ENCODE measurements at places on chromosomes 2 and 18.

DNA sequence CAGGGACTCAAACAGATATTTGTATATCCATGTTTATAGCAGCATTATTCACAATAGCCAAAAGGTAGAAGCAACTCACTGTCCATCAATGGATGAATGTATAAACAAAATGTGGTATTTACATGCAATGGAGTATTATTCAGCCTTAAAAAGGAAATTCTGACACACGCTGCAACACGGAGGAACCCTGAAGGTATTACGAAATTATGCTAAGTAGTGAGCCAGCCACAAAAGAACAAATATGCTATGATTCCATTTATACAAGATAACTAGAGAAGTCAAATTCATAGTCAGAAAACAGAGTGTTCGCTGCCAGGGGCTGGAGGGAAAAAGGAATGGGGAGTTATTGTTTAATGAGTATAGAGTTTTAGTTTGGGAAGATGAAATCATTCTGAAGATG is 61.0 kb upstream of the CDKL4 start:
- DNase-seq = no peak

DNA sequence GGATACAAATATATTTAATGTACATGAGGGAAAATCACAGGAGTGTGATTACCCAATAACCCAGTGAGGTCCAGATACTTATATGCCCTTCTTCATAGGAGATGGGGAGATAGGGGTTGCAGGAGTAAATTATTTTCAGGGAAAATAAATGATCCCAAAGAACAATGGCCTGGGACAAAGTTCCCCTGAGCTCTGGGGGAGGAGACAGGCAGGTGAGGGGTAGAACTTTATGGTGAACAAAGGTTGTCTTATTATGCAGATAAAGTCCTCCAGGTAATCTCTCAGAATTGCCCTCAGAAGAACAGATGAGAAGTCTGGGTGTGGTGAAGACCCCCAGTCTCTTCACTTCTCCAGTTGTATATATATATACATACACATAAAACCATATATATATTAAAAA is 22.1 kb upstream of the RMDN2 start:
- DNase-seq = no peak

DNA sequence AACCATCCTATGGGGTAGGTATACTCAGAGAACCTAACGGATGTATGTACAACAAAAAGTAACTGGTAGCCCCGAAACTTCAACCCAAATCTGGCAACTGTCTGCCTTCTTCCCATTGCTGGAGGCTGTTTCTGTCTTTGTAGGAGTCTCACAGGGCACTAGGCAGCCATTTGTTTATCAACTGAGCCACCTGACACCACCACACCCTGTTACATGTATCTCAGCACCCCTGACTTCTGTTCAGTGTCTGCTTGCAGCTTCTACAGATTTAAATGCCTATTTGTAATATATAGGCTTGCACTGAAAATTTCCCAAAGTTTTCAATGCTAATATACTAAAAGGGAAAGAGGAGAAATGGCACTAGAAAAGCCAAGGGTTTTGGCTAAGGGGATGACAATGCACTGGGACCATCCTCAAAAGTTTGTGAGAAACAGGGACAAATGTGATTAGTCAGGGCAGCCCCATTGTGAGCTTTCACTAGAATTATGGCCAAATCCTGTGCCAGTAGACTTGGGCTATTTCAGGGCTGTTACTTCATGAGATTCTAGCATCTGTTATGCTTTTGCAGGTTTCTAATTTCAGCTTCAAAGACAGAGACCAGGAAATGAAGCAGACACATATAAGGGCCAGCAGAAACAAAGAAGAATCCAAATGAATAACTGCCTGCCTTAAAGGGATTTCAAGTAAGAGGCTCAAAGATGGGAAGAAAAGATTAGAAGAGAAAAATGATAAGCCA is 103.3 kb downstream of the MYO5B start:
- no peak for DNase-seq

DNA sequence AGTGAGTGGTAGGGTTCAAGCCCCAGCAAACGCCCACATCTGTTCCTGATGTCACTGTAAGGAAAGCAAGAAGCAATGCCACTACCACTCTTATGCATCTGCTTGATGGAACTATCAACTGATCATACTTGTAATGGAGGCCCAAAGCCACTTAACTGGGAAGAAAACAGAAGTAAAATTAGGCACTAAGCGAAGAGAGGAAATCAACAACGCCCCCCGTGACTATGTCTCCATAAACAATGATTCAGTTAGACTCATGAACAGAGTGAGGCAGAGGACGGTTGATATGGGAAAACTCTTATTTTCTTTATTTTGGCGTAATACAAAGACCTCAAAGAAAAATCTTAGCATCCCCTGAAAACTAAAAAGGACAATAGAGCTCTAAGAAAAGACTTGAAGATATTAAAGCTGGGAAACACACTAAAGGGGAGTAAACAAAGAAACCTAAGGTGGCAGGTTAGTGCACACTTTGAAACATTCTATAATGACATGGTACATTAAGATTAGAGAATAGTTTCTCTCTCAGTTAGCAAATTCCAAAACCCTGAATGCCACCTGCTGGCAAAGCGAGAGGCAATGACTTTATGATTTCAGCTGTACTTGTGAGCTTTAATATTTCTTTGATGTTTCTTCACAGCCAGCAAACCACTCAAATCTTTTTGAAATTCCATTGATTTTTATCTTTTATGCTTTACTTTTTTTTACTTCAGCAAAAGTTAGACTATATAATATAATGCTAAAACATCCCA is 86.5 kb downstream of the LRP2 start:
- no peak for DNase-seq

DNA sequence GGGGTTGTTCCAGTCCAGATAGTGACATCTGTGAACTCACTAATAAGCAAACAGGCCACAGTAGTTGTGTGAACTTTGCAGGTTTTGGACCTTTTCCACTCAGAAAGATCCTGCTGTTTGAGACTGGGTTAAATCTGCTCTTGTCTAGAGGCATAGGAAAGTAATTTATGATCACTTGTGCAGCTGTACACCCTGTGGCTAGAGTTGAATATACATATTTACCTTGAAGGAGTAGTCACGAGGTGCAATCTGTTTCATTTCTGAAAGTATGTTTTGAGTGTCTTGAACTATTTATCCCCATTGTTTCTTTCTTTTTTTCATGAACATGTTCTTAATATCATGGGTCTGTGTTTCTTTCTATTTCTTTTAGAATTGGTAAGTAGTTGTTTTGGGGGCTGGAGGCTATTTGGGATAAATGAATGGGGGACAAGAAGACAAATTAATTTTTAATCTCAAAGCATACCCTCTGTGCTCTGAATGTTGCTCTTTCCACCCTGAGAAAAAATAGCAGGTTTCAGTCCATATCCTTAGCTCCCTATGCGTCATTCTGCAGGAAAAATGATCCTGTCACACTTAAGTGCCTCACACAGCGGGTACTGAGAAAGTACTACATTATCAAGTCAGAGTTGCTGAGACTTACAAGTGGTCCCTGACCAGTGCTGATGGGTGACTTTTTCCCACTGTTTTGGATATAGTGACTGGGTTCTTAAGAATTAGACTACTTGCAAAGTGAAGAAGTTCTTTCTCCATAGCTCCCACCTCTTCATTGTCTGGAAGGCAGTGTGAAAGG is 28.2 kb downstream of the DCC start:
- no peak for DNase-seq

GRCh38 chr2:28670856-28671255 is 80.8 kb upstream of the PPP1CB start:
- no peak for DNase-seq

- no peak for DNase-seq
These were observed 186.7 kb downstream of the CAMKMT start for GRCh38 chr2:44548221-44549098.

GRCh38 chr18:13436576-13436975 is 218.0 kb downstream of the LDLRAD4 start:
- no peak for DNase-seq

GRCh38 chr18:74198453-74198852 is 50.1 kb downstream of the TIMM21 start:
- DNase-seq = no peak

DNA sequence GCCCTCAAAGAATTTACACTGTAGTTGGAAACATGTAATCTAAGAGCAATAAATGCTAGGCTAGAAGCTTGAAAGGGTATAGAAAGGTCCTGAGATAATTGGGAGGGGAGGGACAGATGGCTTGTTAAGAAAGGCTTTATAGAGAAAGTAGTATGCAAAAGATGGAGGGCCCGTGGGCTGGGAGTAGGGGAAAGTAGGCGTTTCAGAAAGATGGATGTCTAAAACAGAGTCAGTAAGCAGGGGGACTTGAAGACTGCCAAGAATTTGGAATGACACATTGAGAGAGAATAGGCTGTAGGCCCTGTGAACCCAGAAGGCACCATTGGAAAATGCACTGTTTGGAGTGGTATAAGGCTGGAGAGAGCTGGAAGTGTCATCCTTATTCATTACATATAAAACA is 822 bp downstream of the PSMG2 start:
- DNase-seq = no peak

DNA sequence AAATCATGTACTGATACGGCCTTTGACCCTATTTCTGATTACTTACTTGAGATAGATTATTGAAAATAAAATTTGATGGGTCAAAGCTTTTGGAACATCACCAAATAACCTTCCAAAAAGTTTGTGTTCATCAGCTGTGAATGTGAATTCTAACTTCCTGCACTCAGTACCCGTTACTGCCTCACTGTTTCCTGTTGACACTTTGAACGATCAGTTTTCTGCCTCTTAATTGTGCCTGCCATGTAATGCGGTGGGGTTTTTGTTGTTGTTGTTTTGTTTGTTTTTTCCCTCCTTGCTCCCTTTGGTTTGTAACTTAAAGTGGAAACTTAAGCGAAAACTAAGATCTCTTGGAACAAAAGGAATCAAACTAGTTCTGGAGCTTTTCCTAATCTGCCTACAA is 18.9 kb downstream of the ATG16L1 start:
- DNase-seq = no peak

DNA sequence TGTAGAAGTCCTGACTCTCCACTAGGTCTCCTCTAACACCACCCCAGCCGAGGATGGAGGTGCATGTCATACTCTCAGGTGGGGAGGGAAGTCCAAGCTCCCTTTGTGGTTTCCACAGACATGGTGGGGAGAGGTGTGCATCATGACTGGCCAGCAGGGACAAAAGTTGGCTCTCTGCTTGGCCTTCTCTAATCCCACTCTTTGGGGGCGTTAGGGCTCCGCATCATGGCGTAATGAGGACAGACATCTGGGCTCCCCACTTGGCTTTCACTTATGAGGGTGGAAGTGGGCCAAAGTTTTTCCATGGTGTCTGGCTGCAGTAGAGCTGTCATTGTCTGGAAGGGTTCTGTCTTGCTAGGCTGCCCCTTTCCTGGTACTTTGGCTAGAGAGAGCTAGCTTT is 80.7 kb upstream of the DAPL1 start:
- no peak for DNase-seq

- DNase-seq = no peak
These were observed 1403.3 kb upstream of the SLC39A10 start for GRCh38 chr2:194253528-194254259.

GRCh38 chr18:9095297-9096006 is 7.0 kb upstream of the NDUFV2 start:
- no peak for DNase-seq

GRCh38 chr18:46155641-46156051 is 51.5 kb downstream of the HAUS1 start:
- no peak for DNase-seq

DNA sequence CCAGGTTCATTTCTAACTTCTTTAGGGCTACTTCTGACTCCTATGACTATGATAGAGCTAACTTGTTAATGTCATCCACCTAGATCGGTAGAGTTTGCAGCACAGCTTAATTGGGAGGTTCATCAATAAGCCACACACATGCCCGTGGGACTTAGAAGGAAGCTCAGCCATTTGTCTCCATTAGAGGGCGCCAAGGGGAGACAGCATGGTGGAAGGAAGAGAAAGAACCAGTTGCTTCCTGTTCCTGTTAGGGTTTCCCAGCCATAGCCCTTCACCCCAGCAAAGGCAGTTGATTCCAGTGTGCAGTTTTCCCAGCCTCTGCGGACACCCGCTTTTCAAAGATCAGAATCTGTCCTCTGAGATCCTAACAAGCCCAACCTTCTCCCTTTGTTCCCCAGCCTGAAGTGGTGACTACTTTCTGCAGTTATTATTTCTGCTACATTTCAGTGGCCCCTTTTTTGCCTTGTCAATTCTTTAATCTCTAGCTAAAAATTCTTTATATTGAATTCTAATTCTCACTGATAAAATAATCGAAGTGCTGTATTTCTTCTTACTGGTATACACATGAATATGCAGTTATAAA is 30.3 kb downstream of the MAIP1 start:
- no peak for DNase-seq

- no peak for DNase-seq
These were observed 139.5 kb upstream of the LMAN1 start for GRCh38 chr18:59498506-59499086.

DNA sequence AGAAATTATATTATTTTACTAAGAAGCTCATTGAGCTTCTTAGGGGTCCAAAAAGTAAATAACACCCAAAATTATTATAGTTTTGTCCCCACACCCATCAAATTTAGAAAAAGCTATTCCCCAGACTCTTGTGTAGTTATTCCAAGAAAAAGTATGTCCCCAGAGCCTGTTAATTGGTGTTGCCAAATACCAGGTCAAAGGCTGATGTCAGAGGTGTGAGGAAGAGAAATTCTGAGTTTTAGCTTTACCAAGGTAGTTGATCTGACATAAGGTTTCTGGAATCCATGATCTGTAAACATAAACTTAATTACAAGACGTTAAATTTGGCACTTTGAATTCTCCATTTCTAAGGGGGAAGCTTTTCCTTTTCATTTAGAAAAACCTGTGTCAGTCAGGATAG is 29.3 kb upstream of the PSME4 start:
- DNase-seq = no peak

GRCh38 chr2:112032224-112032586 is 22.9 kb upstream of the TMEM87B start:
- DNase-seq = no peak

GRCh38 chr2:102622646-102623045 is 3.3 kb downstream of the SLC9A2 start:
- no peak for DNase-seq

- no peak for DNase-seq
These were observed 2.6 kb downstream of the CAB39 start for GRCh38 chr2:230715201-230715600.

GRCh38 chr2:195663007-195663406 is 6.0 kb downstream of the SLC39A10 start:
- DNase-seq = no peak

Data from Right ventricle myocardium inferior (tissue), 1 donor.